Activated T-cell treated with anti-CD3 and anti-CD28 coated beads, Interleukin-2, amount 50 U/mL, for 4 hours (primary cell): ENCODE measurements at places on chromosomes 7 and 10. TPM values are rescaled to one million over a fixed set of nuclear protein-coding genes. Genes with fewer than 3 reads are reported as not detected.

- no peak for DNase-seq
These were observed 30.3 kb downstream of the BCAP29 start for GRCh38 chr7:107610323-107610722.

- DNase-seq = no peak
These were observed 125.7 kb upstream of the TNS3 start for GRCh38 chr7:47707583-47707982.

GRCh38 chr7:2478800-2479199 is 2.6 kb upstream of the GRIFIN start:
- DNase-seq = no peak

Gene PARD3
- 0.37 TPM for total RNA-seq

Gene OPN4
- not detected for total RNA-seq

Gene CCZ1B
- total RNA-seq = 64.8 TPM

DNA sequence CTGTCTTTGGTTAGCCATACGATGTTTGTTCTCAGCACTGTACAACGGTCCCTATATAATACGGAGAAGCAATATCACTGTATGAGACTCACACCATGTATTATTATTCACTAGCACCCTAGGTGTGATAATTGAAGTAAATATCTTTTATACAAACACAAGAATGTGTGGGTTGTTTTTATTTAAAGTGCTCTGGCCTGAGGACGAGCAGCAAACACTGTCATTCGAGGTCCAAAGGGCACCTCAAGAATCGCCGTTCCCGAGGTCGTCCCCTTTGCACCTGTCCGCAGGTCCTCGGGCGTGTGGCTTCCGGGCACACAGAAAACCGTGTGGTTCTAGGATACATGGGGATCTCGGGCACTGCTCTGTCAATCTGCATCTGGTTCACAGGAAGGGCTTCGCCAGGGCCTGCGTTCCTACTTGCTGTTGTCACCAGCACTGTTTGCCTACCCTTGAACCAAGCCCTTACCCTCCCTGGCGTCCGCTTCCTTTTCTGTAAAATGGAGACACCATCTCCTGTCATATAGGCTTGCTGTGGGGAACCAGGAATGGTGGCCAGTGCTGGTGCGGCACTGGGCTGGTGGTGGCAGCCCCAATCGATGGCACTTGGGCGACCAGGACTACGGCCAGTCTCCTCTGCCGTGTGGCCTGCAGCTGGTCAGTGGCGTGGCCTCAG is 28.5 kb upstream of the SH2B2 start:
- no peak for DNase-seq

GRCh38 chr7:92997152-92997551 is 120.6 kb downstream of the SAMD9 start:
- no peak for DNase-seq

DNA sequence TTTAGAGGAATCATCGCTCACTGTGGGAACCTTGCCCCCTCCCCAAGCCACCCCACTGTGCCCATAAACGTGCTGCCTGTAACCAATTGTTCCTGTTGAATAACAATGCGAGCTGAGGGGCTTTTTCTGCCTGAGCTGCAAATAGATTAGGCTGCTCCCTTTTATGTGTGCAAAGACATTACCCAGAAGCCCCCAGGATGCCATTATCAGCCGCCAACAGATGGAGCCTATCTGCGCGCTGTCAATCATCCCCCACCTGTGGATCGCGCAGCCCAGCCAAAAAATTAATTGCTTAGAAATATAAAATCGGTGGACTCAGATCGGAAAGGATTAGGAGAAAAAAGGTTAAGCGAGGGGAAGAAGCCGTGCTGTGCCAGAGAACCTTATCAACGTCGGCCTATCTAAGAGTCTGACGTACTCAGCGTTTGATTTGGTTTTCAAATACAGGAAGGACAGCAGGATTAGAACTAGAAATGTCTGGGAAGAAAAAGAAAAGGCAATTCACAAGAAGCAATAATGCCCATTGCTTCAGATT is 167.3 kb upstream of the MYO3A start:
- DNase-seq = no peak

Gene STK32C
- 14.8 TPM for total RNA-seq

DNA sequence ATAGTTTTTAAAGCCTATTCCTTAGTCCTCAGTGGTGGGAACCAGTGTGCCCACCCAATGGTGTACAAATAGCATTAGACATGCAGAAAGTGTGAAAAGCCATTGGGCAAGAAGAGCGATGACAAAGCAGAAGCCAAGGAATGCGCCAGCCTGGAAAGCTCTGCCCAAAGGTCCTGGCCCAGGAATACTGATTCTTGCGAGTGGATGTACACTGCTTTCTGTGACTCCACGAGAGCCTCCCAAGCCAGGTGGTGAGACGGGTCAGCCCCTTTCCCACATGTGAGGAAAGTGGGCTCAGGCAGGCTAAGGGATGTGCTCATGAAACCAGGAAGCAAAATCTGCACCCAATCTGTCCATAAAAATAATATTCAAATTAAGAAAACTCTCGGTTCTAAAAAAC is 106.6 kb downstream of the ADCY1 start:
- no peak for DNase-seq

GRCh38 chr10:56715262-56715661 is 354.2 kb upstream of the ZWINT start:
- DNase-seq = no peak

Gene VSTM4
- 0.19 TPM for total RNA-seq

Gene SFTPA2
- total RNA-seq = 3.8 TPM

DNA sequence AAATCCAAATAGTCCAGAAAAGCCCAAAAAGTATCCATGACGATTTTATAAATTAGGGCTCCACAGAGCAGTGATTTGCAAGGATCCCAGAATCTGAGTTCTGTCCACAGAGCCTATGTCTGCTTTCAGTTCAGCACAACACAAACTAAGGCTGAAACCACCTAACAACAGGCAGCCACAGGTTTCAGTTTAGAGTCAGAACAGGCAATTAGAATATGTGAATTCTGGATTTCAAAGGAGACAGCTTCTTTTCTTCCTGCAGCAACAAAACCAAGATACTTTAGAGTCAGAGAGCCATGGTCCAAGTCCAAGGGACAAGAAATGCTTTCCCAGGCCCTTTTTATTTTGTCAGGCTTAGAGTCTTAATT is 23.6 kb downstream of the IFIT3 start:
- DNase-seq = no peak

Gene DEPP1
- total RNA-seq = 0.20 TPM

DNA sequence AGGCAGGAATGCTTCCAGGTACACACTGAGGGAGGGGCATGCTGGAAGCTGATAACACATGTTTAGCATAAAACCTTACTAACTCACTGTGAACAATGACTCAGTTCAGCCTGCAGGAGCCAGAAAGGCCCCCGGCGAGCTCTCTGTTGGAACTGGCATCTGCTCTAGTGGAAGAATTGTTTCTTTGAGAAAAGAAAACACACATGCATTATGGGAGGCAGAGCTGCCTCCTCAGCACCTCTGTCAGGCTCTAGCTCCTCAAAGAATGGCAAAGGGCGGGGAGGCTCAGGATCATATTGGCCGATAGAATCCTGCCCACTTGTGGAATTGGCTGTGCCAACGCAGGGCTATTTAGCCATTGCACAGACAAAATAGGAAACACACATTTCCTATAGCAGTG is 338.3 kb downstream of the CXCL12 start:
- no peak for DNase-seq

GRCh38 chr7:143511593-143512047 is 33.9 kb downstream of the TAS2R41 start:
- no peak for DNase-seq

DNA sequence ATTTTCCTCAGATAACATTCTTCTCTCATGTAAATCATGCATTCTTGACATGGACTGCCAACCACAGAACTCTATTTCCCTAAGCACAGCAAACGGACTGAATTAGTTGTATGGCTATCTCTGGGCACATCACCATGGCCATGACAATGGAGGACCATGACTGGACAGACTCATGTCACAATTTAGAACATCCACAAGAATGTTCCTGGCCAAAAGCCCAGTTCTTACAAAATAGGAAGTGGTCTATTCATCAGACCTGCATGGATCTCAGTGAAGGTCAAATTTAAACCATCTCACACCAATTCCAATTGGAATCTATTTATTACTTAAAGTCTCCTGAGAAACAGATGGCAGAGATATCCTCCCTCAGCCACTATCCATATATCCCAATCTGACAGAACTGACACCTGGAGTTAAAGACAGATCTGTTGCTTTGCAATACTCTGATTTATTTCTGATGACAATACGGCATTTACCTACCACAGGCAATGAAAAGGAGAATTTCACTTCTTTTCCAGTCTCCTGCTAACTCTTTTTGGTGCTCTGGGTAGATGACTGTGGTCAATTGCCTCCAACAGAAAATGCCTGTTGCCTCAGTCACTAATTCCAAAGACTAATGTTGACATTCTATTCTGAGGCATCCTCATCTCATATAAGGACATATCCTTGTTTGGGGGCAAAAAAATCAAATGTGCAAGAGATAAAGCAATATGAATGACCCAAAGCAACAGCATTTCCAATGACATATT is 254.8 kb downstream of the HTR7 start:
- no peak for DNase-seq

DNA sequence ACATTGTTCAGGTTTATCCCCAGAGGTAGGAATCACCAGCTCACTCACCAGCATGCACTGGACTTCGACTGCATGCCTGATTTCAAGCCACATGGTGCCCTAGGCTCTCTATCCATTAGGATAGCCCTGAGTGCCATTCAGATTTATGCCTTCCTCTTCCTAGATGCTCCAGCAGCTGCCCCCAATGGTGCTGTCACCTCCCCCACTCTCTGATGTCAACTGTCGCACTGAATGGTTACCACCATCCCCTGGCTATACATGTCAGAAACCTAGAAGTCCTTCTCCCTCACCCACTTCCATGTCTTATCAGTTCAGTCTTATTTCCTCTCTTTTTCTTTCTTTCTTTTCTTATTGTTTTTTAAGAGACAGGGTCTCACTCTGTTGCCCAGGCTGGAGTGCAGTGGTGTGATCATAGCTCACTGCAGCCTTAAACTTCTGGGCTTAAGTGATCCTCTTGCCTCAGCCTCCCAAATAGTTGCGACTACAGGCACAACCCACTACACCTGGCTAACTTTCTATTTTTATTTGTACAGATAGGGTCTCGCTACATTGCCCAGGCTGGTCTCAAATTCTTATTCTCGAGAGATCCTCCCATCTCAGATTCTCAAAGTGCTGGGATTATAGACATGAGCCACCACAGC is 2.9 kb downstream of the SFXN4 start:
- DNase-seq = no peak
